ENCODE measurements at places on chromosomes 5 and 9. TPM values are rescaled to one million over a fixed set of nuclear protein-coding genes. Genes with fewer than 3 reads are reported as not detected.

DNA sequence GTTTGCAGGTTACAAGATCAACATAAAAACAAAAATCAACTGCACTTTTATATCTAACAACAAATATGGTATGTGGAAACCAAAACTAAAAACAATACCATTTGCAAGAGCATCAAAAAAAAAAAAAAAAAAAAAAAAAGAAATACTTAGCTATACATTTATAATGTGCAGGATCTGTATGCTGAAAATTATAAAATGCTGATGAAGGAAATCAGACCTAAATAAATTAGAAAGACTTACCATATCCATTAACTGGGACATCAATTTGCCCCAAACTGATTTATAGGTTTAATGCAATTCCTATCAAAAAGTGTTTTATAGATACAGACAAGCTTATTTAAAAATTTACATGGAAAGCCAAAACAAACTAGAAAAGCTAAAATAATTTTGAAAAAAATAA lies 60.4 kb upstream of the OTP start:
- H3K36me3 ChIP-seq, result no peaks in the 10 kb centered on the region
- H3K27me3 ChIP-seq, result no peaks in the 10 kb centered on the region
- H3K4me1 ChIP-seq, result no peaks in the 10 kb centered on the region

DNA sequence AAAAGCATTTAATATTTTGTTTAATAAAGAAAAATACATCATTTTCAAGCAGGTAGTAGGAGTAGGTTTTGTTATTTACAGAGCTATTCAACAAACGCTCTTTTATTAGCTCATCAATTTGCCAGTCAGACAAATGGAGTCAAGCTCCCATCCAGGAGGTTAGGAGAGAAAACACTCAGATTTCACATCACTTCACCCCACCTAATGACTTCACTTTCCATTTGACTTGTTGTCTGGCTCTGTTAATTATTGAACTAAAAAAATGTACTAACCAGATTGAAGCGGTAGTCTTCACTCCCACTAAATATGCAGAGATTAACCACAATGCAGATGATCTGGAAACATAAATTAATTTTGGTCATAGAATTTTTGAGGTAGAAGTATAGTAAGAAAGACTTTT lies 193.6 kb upstream of the VCAN start:
- no peaks in the 10 kb centered on the region for H3K36me3 ChIP-seq
- no peaks in the 10 kb centered on the region for H3K27me3 ChIP-seq
- H3K27ac ChIP-seq, result no peak overlapping the region
- H3K4me3 ChIP-seq, result no peak overlapping the region

DNA sequence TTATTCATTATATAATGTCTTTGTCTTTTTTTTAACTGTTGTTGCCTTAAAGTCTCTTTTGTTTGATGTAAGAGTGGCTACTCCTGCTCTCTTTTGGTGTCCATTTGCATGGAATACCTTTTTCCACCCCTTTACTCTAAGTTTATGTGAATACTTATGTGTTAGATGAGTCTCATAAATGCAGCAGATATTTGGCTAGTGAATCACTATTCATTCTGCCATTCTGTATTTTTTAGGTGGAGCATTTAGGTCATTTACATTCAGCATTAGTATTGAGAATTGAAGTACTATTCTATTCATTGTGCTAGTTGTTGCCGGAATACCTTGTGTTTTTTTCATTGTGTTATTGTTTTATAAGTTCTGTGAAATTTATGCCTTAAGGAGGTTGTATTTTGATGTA lies 317.1 kb downstream of the ANXA1 start:
- no peaks in the 10 kb centered on the region for H3K27me3 ChIP-seq
- no peak overlapping the region for H3K4me3 ChIP-seq
- DNase-seq, result no peak
- H3K4me1 ChIP-seq, result no peaks in the 10 kb centered on the region

DNA sequence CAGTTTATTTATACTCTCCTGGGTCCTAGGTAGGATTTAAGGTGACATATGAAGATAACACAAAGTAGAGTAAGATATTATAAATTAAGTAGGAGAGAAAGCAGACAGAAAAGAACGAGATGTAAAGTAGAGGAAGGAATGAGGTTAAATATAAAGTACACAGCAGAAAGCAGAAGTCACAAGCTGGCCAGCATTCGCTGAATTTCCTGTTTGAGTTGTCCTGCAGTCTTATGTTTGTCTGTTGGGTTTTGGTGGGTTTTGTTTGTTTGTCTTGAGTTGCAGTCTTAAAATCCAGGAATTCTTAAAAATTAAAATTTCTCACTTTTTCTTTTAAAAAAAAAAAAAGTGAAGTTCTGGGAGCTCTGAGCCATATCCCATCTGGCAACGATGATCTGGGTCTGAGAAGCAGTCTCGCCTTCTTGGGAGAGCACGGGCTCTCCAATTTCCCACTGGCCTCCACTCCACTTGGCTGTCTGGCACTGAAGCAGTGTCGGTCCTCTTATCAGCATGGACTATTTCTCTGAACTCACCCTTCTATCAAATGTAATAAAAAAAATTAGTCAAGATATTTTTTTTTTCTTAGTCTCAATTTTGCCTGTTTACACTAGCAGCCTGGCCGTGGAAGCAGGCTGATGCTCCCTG lies 2.0 kb downstream of the S100Z start:
- H3K27me3 ChIP-seq, result no peaks in the 10 kb centered on the region
- DNase-seq, result no peak
- H3K4me1 ChIP-seq, result no peaks in the 10 kb centered on the region

GRCh38 chr5:35436400-35437057 lies 181.1 kb upstream of the SPEF2 start:
- H3K4me3 ChIP-seq, result no peak overlapping the region
- H3K27me3 ChIP-seq, result no peaks in the 10 kb centered on the region
- DNase-seq, result peak; percentile 7
- no peak overlapping the region for H3K27ac ChIP-seq
- no peaks in the 10 kb centered on the region for H3K36me3 ChIP-seq

DNA sequence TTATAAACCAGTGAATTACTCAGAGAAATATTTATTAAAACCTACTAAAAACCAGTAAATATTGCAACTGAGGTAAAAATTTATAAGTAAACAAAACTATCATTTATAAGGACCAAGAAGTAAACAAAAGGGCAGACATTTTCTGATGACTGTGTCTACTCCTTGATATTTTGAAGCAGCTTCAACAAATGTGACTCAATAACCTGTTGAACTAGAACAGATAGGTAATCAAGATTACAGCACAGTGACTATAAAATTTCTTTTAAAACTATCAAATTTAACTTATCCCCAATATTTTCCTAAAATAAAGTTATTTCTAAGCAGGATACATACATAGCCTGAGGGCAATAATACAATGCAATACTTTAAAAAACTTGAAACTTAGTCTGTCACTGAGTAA lies 12.8 kb downstream of the ANKRA2 start:
- DNase-seq, result no peak
- H3K27ac ChIP-seq, result peak overlapping the region; percentile 55
- H3K4me1 ChIP-seq, result no peaks in the 10 kb centered on the region
- H3K4me3 ChIP-seq, result no peak overlapping the region
- no peaks in the 10 kb centered on the region for H3K36me3 ChIP-seq

Gene DOK3
- 10.4 TPM for total RNA-seq

Gene SCGB3A1
- total RNA-seq, result 412 TPM

Gene CYSRT1
- 4.9 TPM for total RNA-seq
